ENCODE measurements at places on chromosomes 4 and X. TPM values are rescaled to one million over a fixed set of nuclear protein-coding genes. Genes with fewer than 3 reads are reported as not detected.

Gene SPANXN3
- not detected for total RNA-seq

Gene CRMP1
- total RNA-seq = 0.44 TPM

Gene ARX
- total RNA-seq = 3.1 TPM

Gene RNF150
- total RNA-seq = 3.5 TPM

Gene SLIT2
- 4.9 TPM for total RNA-seq

Gene APLN
- 0.86 TPM for total RNA-seq

Gene SPP1
- 8.0 TPM for total RNA-seq

GRCh38 chrX:57822398-57822797, 87.9 kb downstream of the ZXDA start:
- no peak for DNase-seq

DNA sequence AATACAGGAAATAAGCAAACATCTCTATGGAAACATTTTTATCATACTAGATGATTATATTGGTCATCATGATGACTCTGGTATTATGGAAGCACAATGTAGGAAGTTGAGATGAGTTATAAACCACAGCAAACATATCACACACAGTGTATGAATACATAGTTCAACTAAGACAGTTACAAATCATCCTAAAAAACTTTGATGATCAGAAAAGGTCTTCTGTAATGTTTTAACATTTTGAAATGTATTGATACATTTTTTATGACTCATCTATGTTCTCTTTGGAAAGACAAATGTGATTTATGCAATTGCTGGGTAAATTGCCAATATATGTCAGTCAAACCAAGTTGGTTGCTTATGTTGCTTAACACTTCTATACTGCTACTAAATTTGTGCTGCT, 4.8 kb downstream of the CXCL3 start:
- no peak for DNase-seq

DNA sequence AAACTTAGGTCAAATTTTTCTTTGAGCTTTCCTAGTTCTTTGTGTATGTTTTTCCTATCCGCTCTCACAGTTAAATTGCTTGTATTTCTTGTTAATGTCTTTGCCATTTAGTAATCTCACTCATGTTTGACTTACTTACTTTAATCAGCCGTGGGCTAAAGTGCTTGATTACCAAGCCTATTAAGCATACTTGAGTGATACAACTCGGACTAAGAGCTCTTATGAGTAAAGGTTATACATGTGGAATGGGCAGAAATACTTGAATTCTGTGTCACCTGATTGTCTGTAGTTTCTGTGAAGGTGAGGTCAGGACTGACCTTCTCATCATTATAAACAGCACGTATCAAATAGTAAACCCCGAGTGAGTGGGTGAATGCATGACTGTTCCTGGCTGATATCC, 664.5 kb downstream of the PDHA2 start:
- DNase-seq = no peak

DNA sequence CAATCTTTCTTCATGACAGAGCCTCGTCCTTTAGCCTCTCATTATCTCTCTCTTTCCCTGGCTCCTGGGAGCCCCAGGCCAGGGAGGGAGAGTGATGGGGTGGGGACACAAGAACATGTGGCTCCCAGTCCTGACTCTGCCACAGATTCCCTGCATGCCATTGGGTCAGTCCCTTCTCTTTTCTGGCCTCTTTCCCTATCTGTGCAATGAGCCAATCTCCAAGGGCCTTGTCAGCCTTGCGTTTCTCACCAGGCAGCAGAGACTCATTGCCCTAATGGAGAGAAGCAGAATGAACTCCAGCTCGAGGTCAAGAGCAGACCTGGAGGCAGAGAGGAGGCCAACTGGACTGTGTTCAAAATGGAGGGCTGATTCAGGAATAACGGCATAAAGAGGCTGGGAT, 38.4 kb upstream of the PJA1 start:
- no peak for DNase-seq

GRCh38 chr4:83408908-83409307, 46.7 kb downstream of the HELQ start:
- DNase-seq = no peak

GRCh38 chr4:187184508-187184907, 460.9 kb upstream of the FAT1 start:
- DNase-seq = no peak

GRCh38 chr4:32147446-32148085, 1427.4 kb downstream of the PCDH7 start:
- DNase-seq = no peak

- peak; percentile 22 for DNase-seq
These were observed 442 bp upstream of the MCUB start for GRCh38 chr4:109559625-109559982.

DNA sequence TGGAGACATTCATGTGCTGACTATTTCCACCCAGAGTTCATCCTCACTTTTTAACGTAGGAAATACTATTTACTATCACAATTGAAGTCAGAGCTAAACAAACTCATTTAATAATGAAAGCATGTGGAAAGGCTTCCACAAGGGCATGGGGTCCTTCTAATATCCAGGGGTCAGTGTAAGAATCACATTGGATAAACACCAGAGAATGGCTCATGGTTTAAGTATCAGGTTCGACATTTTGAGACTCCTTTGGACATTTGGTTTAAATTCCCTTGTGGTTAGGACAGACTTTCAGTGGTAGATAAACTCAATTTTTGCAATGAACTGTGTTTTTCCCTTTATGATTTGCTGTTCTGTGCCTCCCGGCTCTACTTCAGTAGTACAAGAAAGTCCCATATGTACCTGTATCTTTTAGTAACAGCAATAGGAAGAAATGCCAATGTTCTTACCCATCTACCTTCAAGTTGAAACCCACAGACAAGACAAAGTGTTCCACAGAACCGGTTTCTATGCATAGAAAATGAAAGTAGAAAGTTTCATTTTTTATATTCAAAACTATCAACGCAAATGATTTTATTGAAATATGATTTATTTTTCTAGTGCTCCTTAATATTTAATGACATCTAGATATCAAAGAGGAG, 589.0 kb upstream of the FAM241A start:
- DNase-seq = no peak

GRCh38 chr4:164215113-164215741, 538.7 kb upstream of the SMIM31 start:
- no peak for DNase-seq

- no peak for DNase-seq
These were observed 27.2 kb downstream of the TAPT1 start for GRCh38 chr4:16199093-16199492.

GRCh38 chr4:1151541-1151940, 20.8 kb downstream of the SPON2 start:
- DNase-seq = no peak

- DNase-seq = no peak
These were observed 149.7 kb downstream of the ANTXR2 start for GRCh38 chr4:79923281-79923680.

GRCh38 chrX:133085785-133086184, 11.1 kb downstream of the USP26 start:
- DNase-seq = no peak

DNA sequence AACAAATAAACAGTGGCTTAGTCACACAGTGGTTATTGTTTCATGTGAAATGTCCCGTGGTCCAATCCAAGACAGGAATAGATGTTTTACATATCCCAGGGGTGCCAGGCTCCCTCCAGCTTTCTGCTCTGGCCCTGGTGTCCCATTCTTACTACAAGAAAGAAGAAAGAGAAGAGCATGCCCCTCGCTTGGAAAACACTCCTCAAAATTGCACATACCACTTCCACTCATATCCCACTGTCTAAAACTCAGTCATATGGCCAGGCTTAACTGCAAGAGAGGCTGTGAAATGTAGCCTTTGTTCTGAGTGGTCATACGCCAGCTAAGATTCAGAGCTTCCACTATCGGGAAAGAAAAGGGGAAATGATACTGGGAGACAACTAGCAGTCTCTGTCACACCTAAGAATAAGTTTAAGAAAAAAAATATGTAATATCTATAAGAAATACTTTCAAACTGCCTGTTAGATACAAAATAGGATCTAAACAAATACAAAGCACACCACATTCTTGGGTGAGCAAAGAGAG, 306.8 kb upstream of the FAM241A start:
- no peak for DNase-seq

DNA sequence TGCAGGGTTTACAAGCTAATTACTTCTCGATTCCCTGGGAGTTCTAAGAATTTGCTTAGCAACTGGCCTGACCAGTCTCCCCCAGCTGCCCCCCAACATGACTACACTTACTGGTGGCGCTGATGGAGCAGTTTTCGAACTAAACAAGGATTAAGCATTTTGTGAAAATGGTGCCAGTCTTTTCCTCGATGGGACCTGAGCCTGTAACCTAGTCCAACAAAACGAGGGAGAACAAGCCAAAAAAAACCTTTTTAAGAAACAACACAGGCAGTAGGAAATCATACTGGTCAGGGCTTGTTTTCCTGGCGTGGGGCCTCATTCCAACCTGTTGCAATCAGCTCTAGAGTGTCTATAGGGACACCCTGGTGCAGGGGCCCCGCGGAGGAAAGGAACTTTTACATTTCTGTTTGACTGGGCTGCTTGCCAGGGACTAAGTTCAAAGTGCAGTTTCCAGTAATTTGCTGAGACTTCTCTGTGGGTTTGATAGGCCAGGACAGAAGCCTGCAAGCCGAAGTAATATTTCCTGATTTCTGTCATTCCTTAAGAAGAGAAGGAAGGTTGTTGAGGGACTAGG, 158.7 kb downstream of the SPRY1 start:
- peak; percentile 87 for DNase-seq

DNA sequence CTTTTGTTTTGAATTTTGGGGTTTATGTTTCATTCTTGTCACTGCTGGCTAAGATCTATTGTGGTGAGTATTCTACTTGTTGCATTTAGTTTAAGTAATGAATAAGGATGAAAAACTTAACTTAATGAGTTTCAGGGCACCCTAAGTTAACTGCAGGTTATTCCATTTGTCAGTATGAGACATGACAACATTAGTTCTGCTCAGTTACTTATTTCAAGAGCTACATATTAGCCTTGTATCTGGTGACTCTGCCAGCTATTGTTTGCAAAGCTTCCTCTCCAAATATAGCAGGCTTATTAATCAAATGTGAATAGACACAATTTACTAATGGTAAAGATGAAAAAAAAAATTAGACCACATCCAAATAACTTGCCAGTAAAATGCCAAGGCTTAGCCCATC, 567.1 kb downstream of the IL15 start:
- no peak for DNase-seq

DNA sequence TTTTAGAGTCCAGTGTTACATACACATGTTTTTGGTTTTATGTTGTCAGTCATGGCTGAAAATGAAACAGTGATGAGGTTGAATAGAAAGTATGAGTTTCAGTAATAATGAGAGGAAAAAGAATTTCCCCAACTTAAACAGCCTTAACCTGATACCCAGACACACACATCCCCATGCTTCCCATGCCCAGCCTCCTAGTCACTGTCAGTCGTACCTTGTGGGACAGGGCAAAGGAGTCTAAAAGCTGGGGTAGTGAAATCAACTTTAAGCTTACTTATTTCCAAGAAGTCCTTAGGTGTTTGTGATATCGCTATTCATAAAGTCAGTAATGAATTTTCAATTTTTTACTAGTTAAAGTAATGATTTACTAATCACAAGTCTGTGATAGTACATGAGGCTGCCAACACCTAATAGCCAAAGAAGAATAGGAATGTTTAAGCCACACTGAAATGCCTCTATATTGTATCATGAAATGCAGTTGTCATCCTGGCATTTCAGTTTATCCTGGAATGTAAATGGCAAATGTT, 24.3 kb upstream of the GPR34 start:
- no peak for DNase-seq

GRCh38 chr4:51825341-51825740, 17.6 kb upstream of the DCUN1D4 start:
- no peak for DNase-seq

DNA sequence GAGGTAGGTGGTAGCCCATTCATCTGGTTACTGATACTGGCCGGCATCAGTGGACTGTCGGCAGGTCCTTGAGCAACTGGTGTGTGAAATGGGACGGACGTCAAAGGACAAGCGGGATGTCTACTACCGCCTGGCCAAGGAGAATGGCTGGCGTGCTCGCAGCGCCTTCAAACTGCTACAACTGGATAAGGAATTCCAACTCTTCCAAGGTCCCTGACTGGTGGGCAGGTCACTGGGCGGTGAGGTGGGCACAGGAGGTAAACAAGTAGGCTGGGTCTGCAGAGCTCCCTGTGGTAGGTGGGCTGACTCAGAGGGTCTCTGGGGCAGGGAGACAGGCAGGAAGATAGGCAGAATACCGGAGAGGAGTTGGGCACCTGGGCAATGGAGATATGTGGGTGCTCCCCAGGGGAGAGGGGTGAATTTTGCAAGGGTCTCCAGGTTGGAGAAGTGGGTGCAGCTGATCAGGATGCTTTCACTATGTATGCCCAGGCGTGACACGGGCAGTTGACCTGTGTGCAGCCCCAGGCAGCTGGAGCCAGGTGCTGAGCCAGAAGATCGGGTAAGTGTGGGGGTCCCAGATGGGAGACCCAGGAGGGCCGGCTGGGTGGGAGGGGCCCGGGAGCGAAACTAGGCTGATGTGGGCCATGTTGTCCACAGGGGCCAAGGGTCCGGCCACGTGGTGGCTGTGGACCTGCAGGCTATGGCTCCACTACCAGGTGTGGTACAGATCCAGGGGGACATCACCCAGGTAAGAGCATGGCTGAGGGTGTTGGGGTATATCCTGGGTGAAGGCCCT, 2.2 kb downstream of the FTSJ1 start:
- DNase-seq = no peak

- no peak for DNase-seq
These were observed 230.0 kb downstream of the CCSER1 start for GRCh38 chr4:90357117-90357710.

DNA sequence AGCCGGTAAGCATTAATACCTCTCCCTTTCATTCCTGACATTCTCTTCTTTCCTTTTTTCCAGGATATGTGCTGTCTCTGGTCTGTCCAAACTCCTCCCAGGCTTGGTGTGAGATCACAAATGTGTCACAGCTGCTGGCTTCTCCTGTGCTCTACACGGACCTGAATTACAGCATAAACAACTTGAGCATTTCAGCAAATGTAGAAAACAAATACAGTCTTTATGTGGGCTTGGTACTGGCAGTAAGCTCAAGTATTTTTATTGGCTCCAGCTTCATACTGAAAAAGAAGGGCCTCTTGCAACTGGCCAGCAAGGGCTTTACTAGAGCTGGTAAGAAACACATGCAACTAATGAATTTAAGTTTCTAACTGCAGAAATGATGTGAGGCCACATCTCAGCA, 8.4 kb downstream of the NIPAL1 start:
- no peak for DNase-seq

- no peak for DNase-seq
These were observed 7.8 kb upstream of the HAUS3 start for GRCh38 chr4:2249526-2250356.

GRCh38 chr4:9758641-9759317, 22.7 kb upstream of the DRD5 start:
- DNase-seq = no peak

GRCh38 chr4:98352940-98353339, 91.8 kb downstream of the RAP1GDS1 start:
- DNase-seq = no peak

Measured in psoas muscle (tissue), 8 donors.